ENCODE measurements at places on chromosomes 11 and 22.

- no peak for DNase-seq
These were observed 88.8 kb downstream of the AMBRA1 start for GRCh38 chr11:46504817-46505613.

DNA sequence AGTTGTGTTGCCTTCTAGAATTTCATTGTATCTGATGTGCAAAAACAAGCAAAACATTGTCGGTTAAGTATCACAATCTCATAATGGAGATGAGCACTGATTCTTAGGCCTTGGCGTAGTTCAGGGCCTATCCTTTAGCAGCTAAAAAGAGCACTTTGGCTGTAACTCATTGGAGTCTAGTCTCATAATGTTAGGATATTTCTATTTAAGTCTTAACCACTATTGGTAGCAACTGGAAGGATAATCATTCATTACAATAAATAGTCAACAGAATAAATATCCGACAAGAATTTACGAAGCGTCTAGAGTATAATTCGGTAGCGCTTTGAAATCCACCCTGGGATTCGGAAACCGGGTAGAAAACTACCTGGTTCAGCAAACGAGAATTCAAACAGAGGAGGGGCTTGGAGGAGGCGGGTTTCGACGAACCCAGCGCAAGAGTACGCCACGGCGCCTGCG, 461 bp upstream of the EED start:
- DNase-seq: peak; percentile 90

DNA sequence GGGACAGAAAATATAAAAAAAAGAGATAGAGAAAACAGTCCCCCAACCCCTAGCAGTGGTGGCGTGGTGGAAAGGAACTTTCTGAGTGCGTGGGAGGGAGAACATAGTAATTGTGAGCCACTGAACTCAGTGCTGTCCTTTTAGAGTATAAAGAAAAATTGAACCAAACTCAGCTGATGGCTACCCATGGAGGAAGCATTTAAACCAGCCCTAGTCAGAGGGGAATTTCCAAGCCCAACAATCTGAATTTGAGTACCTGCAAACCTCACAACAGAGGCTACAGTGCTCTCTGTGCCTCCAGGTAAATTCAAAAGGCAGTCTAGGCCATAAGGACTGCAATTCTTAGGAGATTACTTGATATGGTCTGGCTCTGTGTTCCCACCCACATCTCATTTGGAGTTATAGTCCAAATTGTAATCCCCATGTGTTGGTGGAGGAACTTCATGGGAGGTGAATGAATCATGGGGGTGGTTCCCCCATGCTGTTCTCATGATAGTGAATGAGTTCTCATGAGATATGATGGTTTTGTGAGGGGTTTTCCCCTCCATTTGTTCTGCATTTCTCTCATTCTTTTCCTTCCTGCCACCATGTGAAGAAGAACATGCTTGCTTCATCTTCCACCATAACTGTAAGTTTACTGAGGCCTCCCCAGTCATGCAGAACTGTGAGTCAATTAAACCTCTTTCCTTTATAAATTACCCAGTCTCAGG, 687.8 kb downstream of the FAM181B start:
- DNase-seq: no peak

GRCh38 chr11:7899418-7899817, 31.6 kb downstream of the OR10A6 start:
- DNase-seq: no peak

- DNase-seq: no peak
These were observed 30.8 kb downstream of the SLC5A1 start for GRCh38 chr22:32073823-32074380.

DNA sequence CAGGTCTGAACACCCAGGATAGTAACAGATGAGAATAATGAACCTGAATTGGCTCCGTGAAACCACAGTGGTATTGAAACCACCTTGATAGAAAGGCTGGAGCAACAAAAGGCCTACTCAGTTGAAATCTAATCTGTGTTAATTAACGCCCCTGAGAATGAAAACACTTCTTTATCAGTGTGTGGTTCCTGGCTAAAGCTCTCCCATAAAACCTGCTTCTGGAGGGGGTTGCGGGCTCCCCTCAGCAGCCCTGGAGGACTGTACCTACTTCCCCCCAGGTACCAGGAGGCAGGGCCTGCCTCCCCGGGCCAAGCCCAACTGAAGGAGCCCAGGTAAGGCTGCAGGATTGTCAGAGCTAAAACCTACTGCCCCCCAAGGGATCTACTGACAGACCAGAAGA, 54.6 kb downstream of the PLEKHA7 start:
- DNase-seq: no peak

All from Right ventricle myocardium superior (tissue), 1 donor.